ENCODE measurements at places on chromosomes 6 and 20.

GRCh38 chr6:149014631-149015534 is 268.1 kb downstream of the UST start:
- DNase-seq: no peak

DNA sequence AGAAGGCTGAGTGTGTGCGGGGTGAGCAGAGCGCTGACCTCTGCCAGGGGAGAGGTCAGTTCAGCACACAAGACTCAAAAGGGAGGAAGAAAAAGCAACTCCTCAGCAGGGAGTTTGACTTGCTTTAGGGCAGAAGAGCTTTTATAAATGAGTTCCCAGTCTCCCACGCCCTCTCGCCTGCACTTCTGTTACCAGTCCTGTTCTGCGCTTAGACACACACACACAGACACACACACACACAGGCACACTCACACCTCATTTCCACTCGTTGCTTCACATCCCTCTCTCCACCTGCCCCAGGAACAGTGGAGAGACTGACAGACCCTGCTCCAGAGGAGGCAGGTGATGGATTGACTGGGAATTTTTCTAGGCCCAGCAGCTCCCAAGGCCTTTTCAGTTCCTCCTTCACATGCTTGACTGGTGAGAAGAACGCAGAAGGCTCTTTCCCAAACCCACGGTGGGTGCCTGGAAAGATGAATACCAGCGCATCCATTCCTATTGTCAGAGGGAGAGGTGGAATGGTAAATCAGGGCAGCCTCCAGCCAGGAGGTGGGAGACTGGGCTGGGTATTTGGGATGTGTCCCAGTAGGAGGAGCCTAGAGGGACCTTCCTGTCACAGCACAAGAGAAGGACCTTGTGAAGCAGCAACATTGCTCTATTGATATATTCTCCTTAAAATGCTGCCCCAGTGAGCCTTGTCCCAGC is 43.7 kb downstream of the JAG1 start:
- no peak for DNase-seq

DNA sequence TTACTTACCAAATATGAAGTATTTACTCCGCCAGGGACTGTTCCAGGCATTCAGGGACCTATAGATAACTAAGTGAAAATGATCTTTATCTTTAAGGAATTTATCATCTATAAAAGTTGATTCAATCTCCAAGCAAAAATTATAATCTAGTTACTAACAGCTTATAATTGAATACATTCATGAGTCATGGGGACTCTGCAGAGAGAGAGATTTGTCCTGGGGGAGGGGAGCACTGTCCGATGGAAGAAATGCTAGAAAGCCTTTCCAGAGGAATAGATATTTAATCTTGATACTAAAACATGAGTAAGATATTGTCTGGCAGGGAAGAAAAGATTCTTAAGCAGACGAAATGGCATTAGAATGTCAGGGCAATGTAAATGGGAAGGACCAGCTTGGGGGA is 139.3 kb downstream of the CD164 start:
- DNase-seq: no peak

- DNase-seq: no peak
These were observed 27.2 kb downstream of the FYN start for GRCh38 chr6:111846066-111846465.

DNA sequence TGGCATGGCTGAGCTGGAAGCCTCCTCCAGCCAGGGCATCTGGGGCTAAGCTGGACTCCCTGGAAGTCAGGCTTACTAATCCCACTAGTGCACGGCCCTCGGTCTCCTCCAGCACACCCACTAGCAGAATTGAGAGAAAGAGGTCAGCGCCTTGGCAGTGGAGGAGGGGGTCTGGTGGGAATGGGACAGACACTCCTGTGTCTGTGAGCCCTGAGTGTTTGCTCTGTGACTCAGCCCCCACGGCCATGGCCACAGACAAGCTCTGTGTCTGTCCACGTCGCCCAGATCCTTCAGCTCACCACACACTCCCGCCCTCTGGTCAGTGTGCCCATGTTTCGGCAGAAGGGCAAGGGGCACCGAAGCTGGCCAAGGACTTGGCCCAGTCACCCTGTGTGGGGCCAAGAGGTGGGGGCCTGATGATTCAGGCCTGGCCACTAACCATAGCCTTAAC is 8.8 kb downstream of the MDFI start:
- no peak for DNase-seq

- DNase-seq: no peak
These were observed 145.7 kb downstream of the RIMS1 start for GRCh38 chr6:72032086-72032485.

- DNase-seq: no peak
These were observed 20.1 kb upstream of the EMILIN3 start for GRCh38 chr20:41386502-41387427.

GRCh38 chr6:20744911-20745557 is 210.8 kb downstream of the CDKAL1 start:
- DNase-seq: no peak

GRCh38 chr6:71107911-71108420 is 151.1 kb upstream of the B3GAT2 start:
- DNase-seq: no peak

GRCh38 chr6:16519265-16520242 is 241.7 kb downstream of the ATXN1 start:
- no peak for DNase-seq

DNA sequence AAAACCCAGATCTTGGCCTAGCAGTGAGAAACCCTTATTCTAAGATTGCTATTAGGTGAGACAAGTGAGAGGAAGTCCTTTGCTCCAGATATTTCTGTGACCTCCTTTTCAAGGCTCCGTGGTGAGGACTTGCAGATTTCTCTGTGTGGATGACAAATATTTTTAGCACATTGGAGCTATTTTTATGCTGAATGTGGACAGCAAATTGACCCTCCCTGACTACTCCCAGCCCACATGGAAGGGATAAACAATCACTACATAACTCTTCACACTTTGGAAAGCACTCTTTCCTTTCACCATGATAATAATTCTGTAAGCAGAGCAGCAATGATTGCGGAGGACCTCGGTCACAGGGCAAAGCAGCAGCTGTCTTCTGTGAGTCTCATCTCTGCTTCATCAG is 88.0 kb upstream of the ADGRF1 start:
- no peak for DNase-seq

DNA sequence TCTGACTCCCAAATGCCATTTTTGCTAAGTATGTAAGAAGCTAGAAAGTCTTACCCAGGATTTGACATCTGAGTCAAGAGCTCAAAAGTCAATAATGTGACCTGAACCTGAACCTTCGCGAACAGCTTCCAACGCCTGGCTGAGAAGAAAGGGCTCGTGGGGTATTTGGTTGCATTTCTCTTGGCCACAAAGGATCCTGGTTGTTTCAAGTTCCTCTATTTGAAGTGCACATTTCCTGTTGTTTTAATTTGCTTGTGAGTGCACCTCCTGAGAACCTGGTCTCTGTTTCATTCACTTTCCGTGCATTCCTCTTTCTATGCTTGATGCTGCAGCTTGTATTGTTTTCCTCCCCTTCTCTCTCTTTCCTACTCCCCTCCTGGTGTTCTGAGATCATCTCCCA is 212.5 kb downstream of the FOXA2 start:
- DNase-seq: no peak

- no peak for DNase-seq
These were observed 47.9 kb downstream of the HDDC2 start for GRCh38 chr6:125253881-125254280.

GRCh38 chr20:41330343-41330720 is 10.3 kb upstream of the LPIN3 start:
- no peak for DNase-seq

- no peak for DNase-seq
These were observed 395.9 kb downstream of the DHX35 start for GRCh38 chr20:39358052-39358451.

GRCh38 chr6:8361259-8361658 is 74.1 kb downstream of the SLC35B3 start:
- DNase-seq: no peak

DNA sequence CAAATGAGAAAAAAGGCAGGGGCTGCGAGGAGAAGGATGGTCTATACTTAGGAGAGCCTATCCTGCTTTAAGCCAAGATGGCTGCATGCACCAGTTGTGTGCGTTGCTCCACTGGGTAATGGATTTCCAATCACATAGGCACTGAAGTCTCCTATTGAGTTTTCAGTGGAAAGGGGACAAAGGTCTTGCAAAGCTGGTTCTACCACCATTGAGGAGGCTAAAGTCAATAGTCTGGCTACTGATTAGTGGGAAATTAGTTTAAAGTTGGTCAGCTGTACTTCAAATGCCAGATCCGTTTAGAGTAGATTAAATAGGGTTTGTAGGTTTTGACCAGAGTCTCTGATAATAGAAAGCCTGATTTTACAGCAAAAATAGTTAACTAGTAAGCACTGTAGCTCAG is 104.9 kb downstream of the SESN1 start:
- no peak for DNase-seq

- DNase-seq: no peak
These were observed 592.7 kb upstream of the BTBD3 start for GRCh38 chr20:11324990-11325389.

DNA sequence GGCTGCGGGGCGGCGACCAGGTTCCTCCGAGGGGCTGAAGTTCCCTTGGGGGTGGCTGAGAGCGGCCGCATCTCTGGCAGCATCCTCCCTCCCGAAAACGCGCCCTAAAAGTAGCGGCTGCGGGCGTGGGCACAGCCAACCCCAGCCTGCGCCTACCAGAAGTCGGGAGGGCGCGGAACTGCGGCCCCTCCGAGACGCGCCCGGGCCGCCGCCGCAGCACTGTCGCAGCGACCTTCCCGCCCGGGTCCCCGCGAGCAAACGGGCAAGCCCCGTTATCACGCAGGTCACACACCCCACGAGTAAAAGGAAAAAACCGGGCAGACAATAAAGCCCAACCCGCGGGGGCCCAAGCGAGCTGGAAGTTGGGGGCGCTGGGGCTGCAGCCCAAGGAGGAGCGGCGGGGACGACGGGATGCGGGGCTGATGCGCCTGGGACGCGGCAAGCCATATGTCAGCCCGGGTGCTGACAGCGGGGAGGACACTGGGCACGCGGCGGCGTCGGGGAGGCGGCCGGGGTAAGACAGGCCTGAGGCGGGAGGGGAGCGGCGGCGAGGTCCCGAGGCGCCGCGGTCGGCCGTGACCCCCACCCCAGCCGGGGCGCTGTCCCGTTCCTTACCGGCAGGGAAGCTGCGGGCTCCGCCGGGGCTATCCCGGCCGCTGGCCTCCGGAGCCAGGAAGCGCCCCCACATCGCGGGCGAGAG is 659 bp downstream of the CEP85L start:
- DNase-seq: no peak

Data from stimulated activated CD8-positive, alpha-beta memory T cell treated with anti-CD3 and anti-CD28 coated beads, Interleukin-7, amount 100 ng/mL, for 4 hours (primary cell).